ENCODE measurements at places on chromosomes 11 and 22.

DNA sequence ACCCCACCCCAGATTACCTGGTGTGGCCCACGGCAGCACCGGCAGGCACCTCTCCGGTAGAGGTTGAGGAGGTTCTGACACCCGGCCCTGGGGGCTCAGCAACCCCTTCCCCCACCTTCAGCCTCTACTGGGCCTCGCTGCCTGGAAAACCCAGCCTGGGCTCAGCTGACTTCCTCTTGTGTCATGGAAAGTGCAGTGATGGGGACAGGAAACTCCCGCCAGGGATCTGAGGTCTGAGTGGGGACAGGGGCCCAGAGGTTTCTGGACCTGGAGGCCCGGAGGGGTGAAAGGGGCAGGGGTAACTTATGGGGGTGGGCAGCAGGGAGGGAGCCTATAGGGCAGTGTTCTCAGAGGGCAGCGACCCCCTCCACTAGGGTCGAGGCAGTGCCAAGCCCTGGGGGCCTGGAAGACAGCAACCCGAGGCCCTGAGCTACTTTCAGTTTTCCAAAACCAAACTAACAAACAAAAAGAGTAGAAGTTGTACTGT is 10.0 kb upstream of the CD5 start:
- no peak for DNase-seq

- DNase-seq = no peak
Measured at GRCh38 chr11:104541701-104542100, 356.6 kb downstream of the CASP12 start.

- peak; percentile 15 for DNase-seq
Measured at GRCh38 chr11:313787-314553, at the start of gene IFITM1. Gene IFITM1 (plus strand): TSS chr11:314040. CDS start chr11:314171, 131 bp downstream.

DNA sequence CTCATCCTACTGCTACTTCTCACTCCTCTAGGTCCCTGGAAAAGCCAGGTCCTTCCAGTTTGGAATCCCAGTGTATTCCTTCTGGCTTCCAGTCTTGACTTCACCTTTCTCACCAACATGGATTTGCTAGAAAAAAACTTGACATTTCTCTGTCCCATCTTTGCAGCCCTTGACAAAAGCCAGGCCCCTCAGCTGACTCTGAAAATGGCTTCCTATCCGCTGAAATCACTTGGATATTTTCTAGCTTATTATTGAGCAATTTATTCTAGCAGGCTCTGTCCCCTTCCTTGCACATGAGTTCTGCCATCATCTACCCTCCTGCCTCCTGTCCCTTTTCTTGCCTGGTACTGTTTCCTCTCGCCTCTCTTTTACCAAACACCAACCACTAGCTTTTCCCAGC is 427.2 kb downstream of the BUD13 start:
- no peak for DNase-seq

DNA sequence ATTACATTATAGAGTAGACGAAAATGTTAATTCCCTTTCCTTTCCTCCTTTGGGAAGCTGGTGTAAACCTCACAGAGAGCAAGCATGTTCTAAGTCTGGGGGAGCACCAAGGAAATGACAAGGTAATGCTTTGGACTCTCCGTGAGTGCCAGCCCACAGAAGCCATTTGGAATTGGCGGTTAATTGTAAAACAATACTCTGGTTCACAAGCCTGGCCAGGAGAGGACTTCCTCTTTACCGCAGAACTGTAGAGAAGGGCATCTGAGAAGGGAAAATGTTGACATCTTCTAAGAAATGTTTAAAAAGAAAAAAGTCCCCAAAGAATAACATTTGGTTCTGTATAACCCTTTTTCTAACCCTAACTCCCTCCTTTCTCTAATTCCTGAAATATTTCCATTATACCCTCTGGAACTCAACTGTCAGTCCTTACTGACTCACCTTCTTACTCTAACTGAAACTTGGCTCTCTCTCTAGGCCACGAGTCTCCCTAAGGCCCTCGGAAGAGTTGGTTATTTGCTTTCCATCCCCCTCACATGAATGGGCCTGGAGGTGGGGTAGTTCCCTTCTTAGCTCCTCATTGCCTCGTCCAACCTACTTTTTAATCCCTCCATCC is 379.8 kb downstream of the SOX6 start:
- no peak for DNase-seq

- DNase-seq = no peak
Measured at GRCh38 chr22:27474112-27474571, 327.4 kb downstream of the MN1 start.

DNA sequence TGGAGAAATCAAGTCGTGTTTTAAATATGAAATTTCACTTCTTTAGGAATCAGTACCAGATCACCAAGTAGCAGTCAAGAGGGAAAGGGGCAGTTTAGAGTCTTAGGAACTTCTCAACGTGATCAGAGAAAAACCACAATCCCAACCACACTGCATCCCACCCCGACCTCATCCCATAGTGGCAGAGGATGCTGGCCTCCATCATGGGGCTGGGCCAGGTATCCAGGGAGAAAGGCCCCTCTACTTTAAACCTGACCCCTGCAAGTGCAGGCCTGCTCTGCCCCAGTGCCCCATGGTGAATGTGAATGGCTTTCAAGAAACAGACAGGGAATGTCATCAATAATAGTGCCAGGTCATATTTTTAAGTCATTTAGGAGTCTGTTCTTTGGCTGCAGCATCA is 12.1 kb downstream of the CHST1 start:
- no peak for DNase-seq

- no peak for DNase-seq
Measured at GRCh38 chr11:78274739-78275138, 86.0 kb downstream of the USP35 start.

DNA sequence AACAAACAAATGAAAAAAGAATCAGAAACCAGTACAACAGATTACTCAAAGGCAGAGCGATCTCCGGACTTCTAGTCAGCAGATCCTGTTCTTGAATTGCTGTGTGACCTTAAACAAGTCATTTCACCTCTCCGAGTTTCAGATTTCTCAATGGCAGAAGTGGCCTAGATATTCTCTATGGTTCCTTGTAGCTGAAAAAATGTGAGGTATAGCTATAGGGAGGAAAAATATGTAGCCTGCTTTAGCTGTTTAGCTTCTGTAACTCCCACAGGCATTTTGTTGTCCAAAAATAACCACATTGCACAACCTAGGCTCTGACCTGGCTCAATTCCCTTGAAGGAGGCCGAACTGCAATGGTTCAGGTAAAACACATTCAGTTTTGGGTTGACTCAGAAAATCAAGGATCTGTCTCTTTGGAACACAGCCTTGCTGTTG is 100.7 kb downstream of the DBX1 start:
- no peak for DNase-seq

DNA sequence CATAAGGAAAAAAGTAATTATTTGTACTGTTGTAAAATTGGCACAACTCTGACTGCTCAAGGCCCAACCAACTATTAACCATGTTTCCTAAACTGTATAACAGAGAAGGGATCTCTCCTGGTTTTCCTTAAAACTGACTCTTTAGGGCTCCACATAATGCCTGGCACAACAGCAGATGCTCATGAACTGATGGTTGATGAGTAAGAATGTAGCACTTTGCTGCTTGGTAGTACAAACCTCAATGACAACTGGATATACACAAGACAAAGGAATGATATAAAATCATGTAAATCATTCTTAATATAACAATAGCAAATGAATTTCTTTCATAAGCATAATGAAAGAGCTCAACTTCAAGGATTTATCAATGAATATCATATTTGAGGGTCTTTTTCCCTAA is 11.7 kb downstream of the MSANTD2 start:
- no peak for DNase-seq

- no peak for DNase-seq
Measured at GRCh38 chr11:17513853-17514252, 30.4 kb downstream of the USH1C start.

GRCh38 chr22:18111759-18112330 is 1.2 kb downstream of the TUBA8 start:
- no peak for DNase-seq

GRCh38 chr11:13378316-13378715 is 84.7 kb downstream of the BTBD10 start:
- no peak for DNase-seq

All from dermis blood vessel endothelial cell (primary cell).